ENCODE measurements at places on chromosomes 4 and X.

GRCh38 chr4:137156054-137156453 lies 376.2 kb downstream of the PCDH18 start:
- no peak for DNase-seq

GRCh38 chr4:1239141-1239949 lies 9.6 kb downstream of the CTBP1 start:
- DNase-seq: no peak

DNA sequence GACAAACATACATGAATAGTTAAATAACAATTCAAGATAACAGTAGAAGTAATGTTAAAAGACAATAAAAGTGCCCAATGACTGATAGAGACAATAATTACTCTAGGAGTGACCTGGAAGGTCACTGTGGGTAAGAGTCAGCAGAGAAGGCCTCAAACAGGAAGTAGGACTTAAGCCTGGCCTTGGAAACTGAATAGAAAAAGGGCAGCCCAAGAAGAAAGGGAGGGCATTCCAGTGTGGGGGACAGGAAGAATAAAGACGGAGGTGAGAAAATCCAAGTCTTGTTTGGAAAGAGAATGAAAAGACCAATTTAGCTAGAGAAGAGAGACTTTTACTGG lies 6.0 kb downstream of the P2RY4 start:
- no peak for DNase-seq

- DNase-seq: no peak
These were observed 605.2 kb upstream of the EPHA5 start for GRCh38 chr4:66275411-66276038.

- no peak for DNase-seq
These were observed 601 bp downstream of the SMARCAD1 start for GRCh38 chr4:94208266-94208665.
